ENCODE measurements at places on chromosomes 5 and 9. TPM values are rescaled to one million over a fixed set of nuclear protein-coding genes. Genes with fewer than 3 reads are reported as not detected.

CDH9 gene
- total RNA-seq = 0.64 TPM

CER1 gene
- 0.31 TPM for total RNA-seq

DNAI1 gene
- 0.61 TPM for total RNA-seq

PCDHGA7 gene
- 0.52 TPM for total RNA-seq

IFNB1 gene
- total RNA-seq = not detected

PTCH1 gene
- 23.3 TPM for total RNA-seq

HTR4 gene
- 0.81 TPM for total RNA-seq

HSPB3 gene
- total RNA-seq = 1.7 TPM

PCDHA9 gene
- total RNA-seq = 11.0 TPM

F2RL1 gene
- total RNA-seq = 0.66 TPM
